Mucosa of descending colon (tissue), 3 donors: ENCODE measurements at places on chromosomes 1 and 21.

DNA sequence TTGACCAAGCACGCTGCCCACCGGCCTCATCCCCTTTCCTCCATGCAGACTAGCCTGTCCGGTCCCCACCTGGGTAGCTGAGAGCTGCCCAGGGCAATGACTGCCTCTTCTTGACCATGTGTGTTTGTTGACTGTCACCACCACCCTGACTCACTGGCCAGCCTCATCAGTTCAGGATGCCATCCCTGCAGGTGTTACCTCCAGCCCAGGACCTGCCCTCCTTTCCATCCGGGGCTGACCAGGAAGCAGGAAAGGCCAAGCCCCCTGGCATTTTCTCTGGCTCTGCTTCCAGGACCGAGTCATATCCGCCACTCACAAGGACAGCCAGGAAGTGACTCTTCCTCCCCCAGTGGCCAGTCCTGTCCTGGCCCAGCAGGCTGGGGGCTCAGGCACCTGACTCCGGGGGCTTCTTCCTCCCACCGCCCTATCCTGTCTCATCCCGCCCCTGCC is 17.1 kb downstream of the EPHA2 start:
- DNase-seq: no peak

GRCh38 chr1:176884286-176884685 is 280.2 kb downstream of the ASTN1 start:
- DNase-seq: no peak

- no peak for DNase-seq
These were observed 18.3 kb downstream of the PPT1 start for GRCh38 chr1:40078512-40079333.

GRCh38 chr1:156926175-156926574 is 5.7 kb downstream of the LRRC71 start:
- peak; percentile 75 for DNase-seq

GRCh38 chr21:39184050-39184980 is 1.1 kb upstream of the PSMG1 start:
- no peak for DNase-seq

DNA sequence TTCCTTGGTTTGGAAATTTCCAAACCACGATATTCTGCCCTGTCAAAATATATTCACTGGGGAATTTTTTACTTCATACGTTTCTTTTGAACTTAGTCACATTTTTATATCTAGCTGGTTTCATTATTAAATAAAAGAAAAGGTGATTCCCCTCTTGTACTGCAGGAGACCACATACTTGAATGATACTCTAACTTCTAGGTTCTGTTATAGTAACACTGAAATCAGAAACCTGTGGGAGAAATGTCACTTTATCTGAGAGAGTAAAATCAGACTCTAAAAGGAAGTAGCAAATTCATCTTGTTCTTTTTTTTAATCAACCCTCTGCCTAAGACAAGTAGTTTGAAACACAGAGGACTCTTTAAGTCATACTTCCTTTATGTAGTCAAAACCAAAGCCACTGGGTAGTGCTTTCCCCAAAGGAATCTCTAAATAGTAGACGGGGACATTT is 34.4 kb downstream of the MRPL39 start:
- DNase-seq: no peak

DNA sequence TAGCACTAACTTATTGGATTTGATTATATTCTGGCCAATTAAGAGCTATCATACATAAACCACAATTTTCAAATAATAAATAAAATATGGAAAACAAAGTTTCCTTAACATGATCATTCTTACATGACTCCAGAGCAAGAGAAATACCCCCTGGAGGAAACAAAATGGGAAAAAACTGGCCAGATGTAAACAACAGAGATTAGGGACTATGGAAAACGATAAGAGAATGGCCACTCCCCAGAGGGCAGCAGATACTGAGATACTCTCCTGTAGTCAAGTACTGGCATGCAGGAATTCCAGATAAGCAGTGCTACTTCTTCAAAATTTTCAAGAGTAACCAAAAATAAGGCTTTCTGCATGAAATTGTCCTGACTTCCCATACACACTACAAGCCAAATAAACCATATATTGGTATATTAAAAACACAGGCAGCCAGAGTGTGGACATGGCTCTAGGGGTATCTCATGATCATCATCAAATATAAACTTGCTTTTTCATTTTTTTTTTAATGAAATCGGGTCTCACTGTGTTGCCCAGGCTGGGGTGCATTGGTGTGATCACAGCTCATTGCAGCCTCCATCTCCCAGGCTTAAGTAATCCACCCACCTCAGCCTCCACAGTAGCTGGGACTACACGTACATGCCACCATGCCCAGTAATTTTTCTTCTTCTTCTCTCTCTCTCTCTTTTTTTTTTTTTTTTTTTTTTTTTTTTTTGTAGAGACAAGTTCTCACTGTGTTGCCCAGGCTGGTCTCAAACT is 118.5 kb downstream of the EIF4G3 start:
- no peak for DNase-seq

DNA sequence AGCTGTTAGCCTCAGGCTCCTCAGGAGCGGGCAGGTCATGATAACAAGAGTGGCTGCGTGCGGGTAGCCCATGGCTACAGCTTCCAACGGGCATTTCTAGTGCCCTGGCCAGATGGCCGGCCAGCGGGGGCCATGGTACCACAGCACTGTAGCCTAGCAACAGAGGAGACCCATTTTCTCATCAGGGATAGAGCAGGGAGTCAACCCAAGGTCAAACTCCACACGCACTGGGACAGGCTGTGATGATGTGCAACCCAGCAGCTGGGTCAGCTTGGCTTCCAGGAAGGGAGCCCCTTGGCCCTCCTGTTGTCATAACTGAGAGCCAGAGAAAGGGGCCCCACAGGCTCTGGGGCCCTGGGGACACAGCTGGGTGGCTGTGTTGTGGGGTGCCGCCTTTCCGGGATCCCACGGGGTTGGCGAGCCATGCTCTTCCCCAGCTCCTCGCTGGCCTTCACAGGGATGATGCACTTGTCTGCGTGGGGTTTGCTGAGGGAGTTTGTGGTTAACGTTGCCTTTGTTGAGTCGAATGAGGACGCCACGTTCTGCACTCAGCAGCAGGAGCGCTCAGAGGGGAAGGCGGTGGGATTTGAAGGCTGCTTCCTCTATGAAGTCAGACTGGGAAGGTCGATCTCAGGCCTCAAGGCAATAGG is 46.3 kb downstream of the COL18A1 start:
- DNase-seq: peak; percentile 21

DNA sequence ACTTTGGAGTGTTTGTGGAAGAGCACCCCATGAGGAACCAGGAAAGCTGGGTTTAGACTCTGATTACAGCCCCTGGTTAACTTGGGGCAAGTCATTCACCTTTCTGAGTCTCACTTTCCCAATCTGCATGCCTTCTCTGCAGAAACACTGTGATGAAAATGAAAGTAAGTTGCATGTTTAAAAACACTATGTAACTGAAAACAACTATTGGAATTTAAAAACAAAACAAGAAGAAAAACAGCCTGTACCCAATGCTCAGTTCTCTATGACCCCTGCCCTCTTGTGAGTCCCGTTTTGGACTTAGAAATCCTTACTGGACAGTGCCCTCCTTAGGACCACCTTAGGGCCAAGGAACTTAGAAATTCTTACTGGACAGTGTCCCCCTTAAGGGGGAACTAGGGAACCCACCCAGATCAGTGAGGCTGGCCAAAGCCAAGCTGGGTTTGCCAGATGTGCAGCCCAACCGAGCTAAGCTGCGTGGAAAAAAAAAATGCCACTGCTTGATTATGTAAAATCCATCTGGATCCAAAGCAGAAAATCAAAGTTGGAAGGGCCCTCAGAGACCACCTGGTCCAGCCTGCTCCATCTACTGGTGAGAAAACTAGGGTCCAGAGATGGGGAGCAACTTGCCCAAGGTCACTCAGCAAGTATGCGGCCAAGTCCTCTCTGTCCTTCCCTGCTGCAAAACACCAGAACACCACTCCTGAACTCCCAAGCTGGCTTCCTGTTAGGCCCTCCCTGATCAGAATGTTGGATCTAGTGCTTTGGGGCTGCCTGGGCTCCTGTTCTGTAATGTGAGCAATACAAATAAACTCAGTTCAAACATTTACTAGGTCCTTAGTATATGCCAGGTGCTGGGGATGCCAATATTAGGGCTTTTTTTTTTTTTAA is 77.7 kb downstream of the MRPL37 start:
- DNase-seq: peak; percentile 54

- no peak for DNase-seq
These were observed 333.8 kb upstream of the ADGRL2 start for GRCh38 chr1:81466961-81467360.

GRCh38 chr1:189206617-189207016 is 1271.0 kb downstream of the BRINP3 start:
- no peak for DNase-seq

DNA sequence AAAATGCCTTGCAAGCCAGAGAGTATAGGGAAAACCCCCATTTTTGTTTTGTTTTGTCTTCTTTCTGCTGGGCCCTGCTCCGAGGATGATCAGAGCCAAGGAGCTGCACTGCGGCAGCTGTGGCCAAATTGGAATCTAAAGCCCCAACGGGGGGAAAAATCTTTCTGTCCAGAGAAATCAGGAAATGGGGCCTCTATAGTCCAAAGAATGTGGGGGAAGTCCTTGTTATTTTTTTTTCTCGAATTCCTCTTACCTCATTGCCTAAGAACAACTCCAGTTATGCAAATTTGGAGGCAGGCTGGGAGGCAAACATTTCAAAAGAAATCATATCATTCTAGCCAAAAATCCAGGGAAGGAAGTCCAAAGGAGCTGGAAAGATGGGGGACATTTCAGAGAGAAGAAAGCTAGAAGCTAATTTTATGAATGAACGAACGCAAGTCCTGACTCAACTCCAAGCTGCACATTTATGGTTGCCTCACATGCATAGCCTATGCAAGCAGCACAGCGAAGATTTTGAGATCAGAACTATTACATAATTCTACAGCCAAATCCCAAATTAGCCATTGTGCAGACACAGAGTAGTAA is 263.2 kb downstream of the KCTD3 start:
- DNase-seq: no peak

DNA sequence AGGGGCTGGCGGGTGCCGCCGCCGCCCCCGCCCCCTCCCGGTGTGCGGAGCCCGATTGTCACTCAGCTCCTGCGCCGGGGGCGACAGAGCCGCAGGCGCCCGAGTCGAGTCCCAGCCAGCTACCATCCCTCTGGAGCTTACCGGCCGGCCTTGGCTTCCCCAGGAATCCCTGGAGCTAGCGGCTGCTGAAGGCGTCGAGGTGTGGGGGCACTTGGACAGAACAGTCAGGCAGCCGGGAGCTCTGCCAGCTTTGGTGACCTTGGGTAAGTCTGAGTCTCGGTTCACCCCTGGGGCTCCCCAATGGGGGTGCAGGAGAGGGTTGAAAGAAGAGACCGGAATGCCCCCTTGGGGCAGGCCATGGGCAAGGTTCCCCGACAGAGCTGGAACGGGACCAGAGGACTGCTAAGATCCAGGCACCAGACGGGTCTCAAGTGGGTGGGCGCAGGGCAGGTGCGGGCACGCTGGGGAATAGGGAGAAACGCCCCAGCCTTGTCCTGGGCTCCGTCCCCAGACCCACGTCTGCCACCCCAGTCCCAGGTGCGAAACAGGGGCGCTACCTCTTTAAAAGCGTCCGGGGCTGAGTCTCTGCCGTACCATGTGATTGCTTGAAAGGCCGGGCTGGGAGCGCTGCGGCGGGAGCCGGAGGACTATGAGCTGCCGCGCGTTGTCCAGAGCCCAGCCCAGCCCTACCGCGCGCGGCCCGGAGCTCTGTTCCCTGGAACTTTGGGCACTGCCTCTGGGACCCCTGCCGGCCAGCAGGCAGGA is at the start of gene ADORA1:
Gene ADORA1, plus strand, starts transcription at position 61 of the 765 bp plus-strand sequence. CDS start 1,116 bp downstream, outside the sequence.
- DNase-seq: peak; percentile 62

DNA sequence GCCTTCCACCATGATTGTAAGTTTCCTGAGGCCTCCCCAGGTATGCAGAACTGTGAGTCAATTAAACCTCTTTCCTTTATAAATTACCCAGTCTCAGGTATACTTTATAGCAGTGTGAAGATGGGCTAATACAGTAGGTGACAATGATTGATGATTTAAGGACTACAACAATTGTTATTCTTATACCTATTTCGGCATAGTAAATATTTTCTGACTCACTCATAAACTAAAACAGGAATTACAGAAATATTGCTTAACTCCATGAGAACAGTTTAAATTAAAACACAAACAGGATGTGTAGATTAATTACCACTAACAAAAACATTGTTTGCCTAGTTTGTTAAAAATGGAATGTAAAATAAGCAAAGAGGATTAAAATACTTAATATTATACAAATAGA is 839.9 kb downstream of the LTN1 start:
- DNase-seq: no peak

DNA sequence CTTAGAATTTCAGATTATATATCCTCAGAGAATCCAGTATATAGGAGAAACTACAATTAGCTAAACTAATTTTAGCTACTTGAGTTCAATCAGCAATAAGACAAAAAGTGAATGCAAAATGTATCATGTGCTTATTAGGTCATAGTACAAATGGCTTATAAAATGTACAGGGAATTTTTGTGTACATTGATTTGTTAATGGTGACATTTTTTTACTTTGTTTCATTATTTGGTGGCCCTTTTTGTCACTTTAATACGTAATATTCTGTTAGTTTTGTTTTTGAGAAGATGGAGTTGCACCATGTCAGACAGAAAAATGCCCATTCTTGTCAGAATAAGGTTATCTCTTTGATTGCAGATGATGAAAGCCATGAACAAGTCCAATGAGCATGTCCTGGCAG is 33.6 kb downstream of the CC2D1B start:
- no peak for DNase-seq

DNA sequence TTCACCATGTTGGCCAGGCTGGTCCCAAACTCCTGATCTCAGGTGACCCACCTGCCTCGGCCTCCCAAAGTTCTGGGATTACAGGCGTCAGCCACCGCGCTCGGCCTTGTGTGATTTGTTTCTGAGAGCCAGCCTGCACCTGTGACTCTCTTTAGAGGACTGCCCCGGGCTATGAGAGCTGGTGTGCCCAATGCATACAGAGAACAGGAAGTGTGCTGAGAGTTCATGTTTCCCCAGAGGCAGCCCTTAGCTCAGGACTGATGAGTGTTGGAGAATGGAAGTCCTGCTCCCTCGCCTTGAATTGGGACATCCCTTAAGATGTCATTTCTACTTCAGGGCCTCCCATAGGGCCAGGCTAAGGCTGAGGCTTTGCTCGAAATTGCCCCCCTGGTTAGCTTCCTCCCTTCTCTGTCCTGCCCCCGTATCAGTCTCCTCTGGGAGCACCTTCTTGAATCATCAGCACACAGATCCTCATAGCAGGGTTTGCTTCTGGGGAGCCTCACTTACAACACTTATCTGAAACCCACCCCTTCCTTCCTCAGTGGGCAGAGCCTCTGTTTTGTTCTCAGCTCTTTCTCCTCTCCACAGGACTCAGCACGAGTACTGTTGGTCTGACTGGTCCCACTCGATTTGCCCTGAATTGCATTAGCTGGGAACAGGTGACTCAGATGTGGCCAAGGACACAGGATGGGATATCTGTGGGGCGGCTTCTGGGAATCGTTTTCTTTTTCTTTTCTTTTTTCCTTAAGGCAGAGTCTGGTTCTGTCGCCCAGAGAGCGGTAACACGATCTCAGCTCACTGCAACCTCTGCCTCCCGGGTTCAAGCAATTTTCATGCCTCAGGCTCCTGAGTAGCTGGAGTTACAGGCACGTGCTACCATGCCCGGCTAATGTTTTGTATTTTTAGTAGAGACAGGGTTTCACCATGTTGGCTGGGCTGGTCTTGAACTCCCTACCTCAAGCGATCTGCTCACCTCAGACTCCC is 80.1 kb downstream of the UBIAD1 start:
- no peak for DNase-seq
